ENCODE measurements at places on chromosomes 5 and 9. TPM values are rescaled to one million over a fixed set of nuclear protein-coding genes. Genes with fewer than 3 reads are reported as not detected.

COL15A1 gene
- polyA plus RNA-seq = 2.6 TPM

ANKRD34B gene
- not detected for polyA plus RNA-seq

- DNase-seq = no peak
Measured at GRCh38 chr9:94181408-94182181, 77.5 kb upstream of the ZNF169 start.

FRMPD1 gene
- polyA plus RNA-seq = not detected

PCDH12 gene
- polyA plus RNA-seq = not detected

LMX1B gene
- not detected for polyA plus RNA-seq

GRCh38 chr5:173778152-173778782 lies 109.9 kb upstream of the CPEB4 start:
- no peak for DNase-seq

GRCh38 chr5:546376-546908 lies 22.2 kb upstream of the SLC9A3 start:
- DNase-seq = no peak

DNA sequence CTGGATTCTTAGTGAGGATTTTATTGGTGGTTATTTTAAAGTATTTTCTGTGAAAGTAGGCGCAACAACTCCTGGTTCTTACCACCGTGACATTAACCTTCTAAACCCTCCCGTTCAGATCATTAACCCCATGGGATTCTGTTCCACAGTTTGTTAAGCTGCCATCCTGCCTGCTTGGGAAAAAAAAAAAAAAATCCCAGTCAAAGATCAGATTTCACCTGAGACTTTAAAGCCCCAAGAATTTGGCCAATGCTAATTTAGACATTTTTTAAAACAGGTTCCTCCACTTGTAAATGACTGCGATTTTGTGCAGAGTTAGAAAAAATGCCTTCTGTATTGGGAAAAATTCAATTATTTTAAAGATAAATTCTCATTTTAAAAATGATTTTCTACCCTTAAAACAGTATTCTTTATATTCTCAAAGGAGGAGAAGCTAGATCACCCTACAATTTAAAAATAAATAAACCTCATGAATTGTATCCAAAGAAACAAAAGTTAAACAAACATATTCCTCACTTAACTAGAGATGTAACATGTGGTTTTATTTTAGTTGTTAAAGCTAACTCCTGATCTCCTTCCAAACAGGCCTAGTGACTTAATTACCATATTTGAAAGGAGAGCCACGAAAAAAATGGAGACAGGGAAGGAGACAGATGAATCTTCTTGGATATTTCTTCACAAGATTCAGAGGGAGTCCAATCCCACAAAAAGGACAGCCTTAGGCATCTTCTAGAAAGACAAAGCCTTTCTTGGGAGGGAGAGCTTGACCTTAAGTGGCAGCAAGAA lies 93.1 kb upstream of the IFNK start:
- DNase-seq = no peak

BHMT2 gene
- not detected for polyA plus RNA-seq

PGM5 gene
- polyA plus RNA-seq = 0.03 TPM

- DNase-seq = no peak
Measured at GRCh38 chr9:134643222-134643671, 1.6 kb downstream of the COL5A1 start.

S1PR3 gene
- polyA plus RNA-seq = 0.85 TPM

GRCh38 chr5:79263290-79263689 lies 27.4 kb downstream of the JMY start:
- no peak for DNase-seq

TAF1L gene
- polyA plus RNA-seq = 0.01 TPM

DNA sequence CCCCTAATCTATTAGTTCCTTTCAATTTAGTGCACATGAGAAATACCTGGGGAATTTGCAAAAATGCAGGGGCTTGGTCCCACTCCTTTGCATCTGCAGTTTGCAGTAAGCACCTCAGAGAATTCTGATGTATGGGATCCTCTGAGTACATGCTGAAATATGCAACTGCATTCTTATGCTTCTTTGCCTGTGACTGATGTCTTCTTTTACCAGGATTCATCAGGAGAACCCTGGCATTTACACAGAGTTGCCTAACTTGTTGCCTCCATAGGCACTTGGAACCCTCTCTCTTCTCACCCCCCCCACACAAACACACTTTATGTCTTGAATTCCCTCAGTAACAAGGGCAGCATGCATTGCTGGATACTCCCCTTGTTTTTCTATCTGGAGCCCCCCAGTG lies 173.1 kb downstream of the KDM4C start:
- DNase-seq = no peak

GRCh38 chr5:66113160-66113559 lies 30.9 kb upstream of the SREK1 start:
- DNase-seq = no peak

GABRB2 gene
- polyA plus RNA-seq = not detected

VAV2 gene
- 1.5 TPM for polyA plus RNA-seq

DNA sequence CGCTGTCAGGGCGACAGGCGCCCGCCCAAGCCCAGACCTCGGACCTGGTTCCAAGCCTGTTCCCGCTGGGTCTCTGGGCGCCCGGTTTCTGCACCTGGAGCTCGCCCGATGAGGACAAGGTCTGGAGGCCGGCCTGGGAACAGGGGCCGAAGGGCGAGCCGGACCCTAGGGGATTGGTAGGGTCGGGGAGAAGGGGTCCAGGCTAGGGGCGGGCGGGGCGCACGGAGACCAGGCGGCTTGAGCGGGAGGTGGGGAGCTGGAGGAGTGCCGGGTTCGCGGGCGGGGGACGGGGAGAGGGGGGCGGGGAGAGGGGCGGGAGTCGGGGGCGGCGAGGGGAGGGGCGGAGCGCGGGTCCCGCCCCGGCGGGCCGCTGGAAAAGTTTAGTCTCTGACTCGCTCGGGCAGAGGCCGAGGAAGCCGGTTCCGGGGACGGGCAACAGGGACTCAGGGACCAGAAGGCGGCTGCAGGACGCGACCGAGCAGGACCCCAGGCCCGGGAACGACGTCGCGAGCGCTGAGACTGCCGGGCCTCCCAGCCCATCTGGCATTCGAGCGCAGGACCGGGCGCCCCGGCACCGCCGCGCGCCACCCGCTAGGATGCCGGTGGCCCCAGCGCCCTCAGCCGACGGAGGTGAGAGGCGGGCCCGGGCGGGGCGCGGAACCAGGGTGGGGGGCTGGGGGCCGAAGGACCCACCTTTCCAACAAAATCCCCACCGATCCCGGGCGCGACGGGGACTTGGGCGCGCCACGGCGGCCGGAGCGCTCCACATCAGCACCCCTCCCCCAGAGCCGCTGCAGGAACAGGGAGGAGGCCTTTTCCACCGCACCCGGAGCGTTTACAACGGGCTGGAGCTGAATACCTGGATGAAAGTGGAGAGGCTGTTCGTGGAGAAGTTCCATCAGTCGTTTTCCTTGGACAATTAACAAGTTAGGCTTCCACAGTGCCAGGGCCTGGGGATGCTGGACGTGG lies at the start of gene S1PR3:
Gene S1PR3 (plus strand): TSS at position 403 of the 969 bp plus-strand sequence. CDS start 9,733 bp downstream, outside the sequence.
- peak; percentile 66 for DNase-seq

DNA sequence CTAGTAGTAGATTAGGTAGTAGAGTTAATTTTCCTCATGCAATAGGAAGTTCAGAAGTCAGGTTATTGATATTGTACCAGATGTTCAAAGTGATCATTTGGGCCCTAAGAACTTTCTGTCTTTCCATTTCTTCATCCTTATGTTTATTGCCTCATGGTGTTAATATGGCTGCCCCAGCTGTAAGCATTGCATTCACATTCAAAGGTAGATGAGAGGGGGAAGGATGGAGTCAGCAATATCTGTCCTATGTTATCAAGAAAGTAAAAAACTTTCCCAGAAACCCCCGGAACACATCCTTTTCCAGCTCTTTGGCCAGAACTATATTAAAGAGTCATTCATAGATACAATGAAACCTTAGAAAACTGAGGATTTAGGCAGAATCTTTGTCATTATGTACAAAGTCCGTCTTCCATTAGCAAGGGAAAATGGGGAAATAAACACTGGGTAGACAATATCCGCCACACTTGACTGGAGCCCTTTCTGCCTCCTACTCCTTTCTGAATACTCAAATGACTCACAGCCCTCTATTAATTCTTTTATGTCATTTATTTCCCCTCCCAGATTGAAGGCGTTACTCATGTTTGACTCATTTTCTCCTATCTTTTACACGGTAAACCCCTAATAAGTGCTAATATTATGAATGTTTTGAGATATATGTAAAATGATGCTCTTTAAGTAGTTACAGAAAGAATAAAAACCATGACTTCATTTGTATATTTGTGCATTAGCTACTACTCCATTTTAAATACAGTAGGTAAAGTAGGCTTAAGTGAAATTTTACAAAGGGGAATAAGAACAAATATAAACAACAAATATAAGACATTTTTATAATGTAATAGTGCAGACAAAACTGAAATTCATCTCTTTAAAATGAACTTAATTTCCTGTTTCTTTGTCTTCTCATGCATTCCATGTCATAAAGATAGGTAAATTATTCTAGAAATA lies 127.6 kb downstream of the SLF1 start:
- DNase-seq = no peak

DNA sequence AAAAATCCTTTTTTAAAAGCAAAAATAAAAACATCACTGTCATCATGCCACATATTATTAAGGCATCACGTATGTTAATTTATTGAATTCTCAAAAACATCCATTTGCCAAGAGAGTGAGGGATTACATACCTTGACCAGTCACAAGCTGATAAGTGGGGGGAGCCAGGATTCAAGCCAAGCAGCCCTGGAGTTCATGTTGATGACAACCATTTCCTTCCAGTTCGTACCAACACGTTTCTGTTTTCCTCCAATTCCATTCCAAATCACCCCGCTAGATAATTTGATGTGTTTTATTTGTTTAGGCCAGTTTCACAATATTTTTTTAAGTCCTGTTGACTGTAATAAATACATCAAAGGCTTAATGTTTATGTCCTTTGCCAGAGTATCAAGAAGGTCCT lies 53.0 kb downstream of the SLC1A3 start:
- no peak for DNase-seq

DNA sequence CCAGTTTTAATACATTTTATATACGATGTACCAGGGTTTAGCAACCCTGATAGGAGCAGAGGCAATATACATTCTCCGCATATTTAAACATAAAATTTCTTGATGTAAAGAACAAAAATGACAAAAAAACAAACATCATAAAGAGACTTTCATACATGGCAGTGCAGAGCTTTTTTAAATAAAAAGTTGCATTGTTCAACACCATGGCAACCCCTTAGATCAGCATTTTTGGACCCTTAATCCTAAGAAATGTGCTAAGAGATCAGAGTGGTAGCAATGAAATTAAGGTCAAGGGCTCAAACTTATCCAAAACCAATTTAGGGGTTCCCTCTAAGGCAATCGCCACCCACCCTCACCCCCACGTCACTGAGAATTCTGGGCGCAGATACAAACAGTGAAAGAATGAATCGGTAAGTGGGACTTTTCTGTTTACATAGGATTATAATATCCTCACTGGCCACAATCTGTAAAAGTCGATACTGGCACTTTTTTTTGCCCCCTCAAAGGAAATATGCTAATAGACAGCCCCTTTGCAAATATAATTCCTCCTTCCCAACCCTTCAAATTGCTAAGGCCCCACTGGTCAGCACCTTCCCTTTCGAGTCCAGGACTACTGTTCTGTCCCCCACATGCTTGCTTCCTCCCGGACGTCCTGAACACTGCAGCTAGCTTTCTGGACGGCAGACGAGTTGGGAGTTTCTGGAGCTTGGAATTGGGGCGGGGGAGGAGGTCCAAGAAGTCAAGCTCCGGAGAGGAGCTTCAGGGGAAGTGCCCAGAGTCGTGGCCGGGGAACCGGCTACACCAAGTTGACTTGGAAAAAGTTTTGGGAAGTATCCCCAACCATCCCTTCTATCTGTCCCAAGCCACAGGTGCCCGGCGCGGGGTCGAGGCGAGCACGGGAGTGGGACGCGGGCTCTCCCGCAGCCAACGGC lies 2.2 kb downstream of the GAS1 start:
- no peak for DNase-seq
